ENCODE measurements at places on chromosomes 3 and 15.
A peak's percentile ranks its signal among the peaks of the same experiment; 100 is the strongest.

GRCh38 chr15:64521201-64521600 lies 60.8 kb downstream of the ZNF609 start:
- peak; percentile 32 for DNase-seq

- DNase-seq = no peak
Measured at GRCh38 chr15:23761386-23761785, 74.3 kb upstream of the NDN start.

DNA sequence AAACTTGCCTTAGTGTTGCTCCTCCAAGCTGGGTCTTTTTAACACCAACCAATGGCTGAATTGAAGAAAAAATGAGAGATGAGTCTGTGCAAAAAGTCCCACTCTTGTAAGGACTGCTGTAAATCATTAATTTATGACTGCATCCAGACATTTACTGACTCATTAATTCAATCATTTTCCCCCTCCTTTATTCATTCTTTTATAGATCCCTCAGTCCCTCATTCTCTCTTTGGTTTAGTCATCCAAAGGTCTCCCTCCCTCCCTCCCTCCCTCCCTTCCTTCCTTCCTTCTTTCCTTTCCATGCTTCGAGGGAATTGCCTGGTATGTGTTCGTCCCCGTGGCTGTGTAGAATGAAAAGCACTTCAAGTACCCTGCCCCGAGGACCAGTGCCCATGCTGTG lies 35.3 kb upstream of the MRPS22 start:
- DNase-seq = no peak

GRCh38 chr15:86919581-86919980 lies 839.9 kb downstream of the AGBL1 start:
- no peak for DNase-seq

GRCh38 chr3:133452641-133453319 lies 52.9 kb downstream of the BFSP2 start:
- DNase-seq = no peak

All from NCI-H446 treated with DMSO at 0.1 percent for 48 hours (cell line).